ENCODE measurements at places on chromosomes 5 and 9. TPM values are rescaled to one million over a fixed set of nuclear protein-coding genes. Genes with fewer than 3 reads are reported as not detected.

The SPINK6 gene
- not detected for total RNA-seq

- no peaks in the 10 kb centered on the region for H3K4me1 ChIP-seq
- peaks cover 4% of the 10 kb centered on the region for H3K27me3 ChIP-seq
- H3K4me3 ChIP-seq: no peak overlapping the region
- no peak for DNase-seq
- no peaks in the 10 kb centered on the region for H3K36me3 ChIP-seq
Measured at GRCh38 chr5:71873191-71873591, 154.1 kb downstream of the CARTPT start.

GRCh38 chr5:41275813-41276512 lies 62.6 kb upstream of the C6 start:
- H3K27ac ChIP-seq: no peak overlapping the region
- H3K36me3 ChIP-seq: no peaks in the 10 kb centered on the region
- DNase-seq: no peak
- H3K4me1 ChIP-seq: no peaks in the 10 kb centered on the region
- no peaks in the 10 kb centered on the region for H3K27me3 ChIP-seq
- no peak overlapping the region for H3K4me3 ChIP-seq

DNA sequence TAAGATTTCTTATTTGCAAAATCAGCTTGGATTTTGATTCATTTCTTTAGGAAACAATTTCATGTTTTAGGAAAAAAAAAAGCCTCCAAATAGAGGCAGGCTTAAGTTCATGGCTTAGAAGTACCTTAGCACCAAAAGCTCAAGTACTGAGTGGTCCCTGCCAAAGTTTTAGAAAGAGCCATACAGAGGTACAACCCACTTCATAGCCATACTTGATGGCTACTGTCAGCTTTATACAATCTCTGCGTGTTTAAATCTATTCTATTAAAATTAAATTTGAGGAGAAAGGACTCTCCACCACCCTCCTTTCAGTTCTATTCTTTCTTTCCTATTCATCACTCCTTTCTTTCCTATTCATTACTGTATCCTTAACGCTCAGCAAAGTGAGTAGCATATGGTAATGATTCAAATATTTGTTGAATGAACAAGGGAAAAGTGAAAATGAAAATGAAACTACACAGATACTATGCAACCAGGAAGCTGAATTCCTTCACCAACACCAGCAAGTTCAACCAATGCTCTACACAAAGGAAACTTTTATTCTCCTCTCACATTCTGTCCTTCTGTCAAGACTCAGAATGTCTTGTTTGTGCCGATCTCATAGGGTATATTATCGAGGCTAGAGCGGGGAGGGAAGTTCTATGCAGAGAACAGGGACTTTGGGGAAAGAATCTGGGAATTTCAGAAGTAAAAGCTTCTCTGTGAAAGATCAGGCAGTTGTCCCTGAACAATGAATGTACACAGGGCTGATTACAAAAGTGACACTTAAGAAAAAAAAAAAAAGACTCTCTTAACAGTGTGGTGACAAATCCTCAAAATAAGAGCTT lies 138.6 kb upstream of the SPEF2 start:
- no peak for DNase-seq
- peak overlapping the region; percentile 78 for H3K27ac ChIP-seq
- H3K27me3 ChIP-seq: no peaks in the 10 kb centered on the region

DNA sequence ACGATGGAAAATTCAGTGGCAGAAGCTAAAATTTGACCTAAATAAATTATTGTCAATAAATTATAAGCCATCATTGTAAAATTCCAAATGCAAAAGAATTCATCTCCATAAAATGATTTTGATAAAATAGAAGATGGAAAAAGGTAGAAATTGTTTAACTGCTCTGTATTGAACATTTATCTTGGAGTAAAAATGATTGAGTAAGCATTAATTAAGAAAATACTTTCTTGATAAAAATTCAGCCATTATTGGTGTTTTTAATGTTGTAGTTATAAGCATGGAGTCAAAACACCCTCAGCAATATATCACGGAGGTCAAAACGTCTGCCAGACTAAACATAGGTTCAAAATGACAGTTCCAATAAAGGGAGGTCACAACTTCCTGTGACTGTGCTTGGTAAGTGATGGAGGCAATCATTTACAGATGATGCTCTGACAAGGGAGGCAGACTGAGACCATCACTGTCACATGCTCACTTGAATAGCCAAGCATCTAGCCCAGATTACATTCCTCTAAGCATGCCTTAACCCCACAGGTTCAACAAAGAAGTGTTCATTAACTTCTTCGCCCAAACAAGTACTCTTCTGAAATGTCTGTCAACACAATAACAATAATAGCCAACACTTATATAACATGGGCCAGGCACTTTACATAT lies 69.5 kb downstream of the SH3TC2 start:
- no peak overlapping the region for H3K27ac ChIP-seq
- DNase-seq: no peak
- H3K4me3 ChIP-seq: no peak overlapping the region

DNA sequence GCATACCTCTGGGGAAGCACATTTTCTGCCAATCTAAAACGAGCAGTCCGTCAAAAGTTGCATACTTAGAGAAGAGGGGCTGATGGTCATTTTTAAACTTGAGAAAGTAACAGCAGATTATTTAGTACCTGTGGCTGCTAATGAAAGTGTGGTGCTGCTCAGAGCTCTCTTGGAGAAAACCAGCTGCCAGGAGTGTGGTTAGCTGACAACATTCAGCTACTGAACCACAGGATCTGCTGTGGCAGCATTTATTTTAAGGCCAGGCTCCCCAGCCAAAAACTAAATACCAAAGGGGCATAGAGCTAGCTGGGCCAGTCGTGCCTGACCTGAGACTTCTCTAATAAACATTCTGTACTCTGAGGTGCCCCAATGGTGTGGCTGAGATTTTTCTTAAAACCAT lies 203.6 kb downstream of the EDIL3 start:
- H3K27me3 ChIP-seq: no peaks in the 10 kb centered on the region
- no peaks in the 10 kb centered on the region for H3K36me3 ChIP-seq
- no peak overlapping the region for H3K27ac ChIP-seq
- no peaks in the 10 kb centered on the region for H3K4me1 ChIP-seq
